ENCODE measurements at places on chromosomes 12 and 14. TPM values are rescaled to one million over a fixed set of nuclear protein-coding genes. Genes with fewer than 3 reads are reported as not detected.

Gene TMPRSS12
- not detected for total RNA-seq

Gene NUDT14
- 9.0 TPM for total RNA-seq

Gene GIT2
- total RNA-seq = 58.3 TPM

Gene CLMN
- total RNA-seq = 0.69 TPM

Gene CMAS
- total RNA-seq = 36.4 TPM

Gene TBX5
- total RNA-seq = under 0.01 TPM

Gene BCL2L14
- total RNA-seq = not detected

All from smooth muscle cell of the umbilical artery (primary cell).